ENCODE measurements at places on chromosomes 3 and 15.

DNA sequence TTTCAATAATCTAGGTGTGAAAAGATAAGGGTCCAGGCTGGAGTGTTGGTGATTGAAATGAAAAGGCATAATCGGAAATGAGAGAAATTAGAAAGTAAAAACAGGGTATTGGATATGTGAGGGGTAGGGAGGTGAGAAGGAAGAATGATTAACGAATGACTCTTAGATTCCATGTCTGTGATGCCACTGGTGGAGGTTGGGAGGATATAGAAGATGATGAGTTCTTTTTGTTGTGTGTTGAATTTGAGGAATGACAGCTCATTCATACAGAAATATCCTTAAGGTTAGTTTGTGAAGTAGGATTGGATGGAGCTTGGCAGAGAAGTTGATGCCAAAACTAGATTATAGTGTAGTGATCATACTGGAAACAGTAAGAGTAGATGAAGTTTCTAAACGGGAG lies 72.2 kb upstream of the CCNL1 start:
- no peak for DNase-seq

DNA sequence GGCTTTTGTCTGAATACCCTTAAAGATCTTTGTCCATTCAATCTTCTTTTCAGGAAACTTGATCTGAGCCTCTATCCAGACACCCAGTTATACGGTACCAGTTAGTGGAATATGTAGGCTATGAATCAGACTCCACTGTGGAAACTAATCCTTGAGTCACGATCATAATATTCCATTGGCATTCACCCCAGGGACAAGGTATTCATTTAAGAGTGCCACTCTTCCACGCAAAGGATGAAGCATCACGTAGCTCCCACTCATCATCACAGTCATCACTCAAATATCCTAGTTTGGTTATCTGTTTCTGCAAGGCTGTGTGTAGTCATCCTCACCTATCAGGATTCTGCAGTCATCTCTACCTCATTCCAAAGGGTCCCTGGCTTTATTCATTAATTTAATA lies 85.6 kb downstream of the NEDD4 start:
- DNase-seq = no peak

- no peak for DNase-seq
These were observed 66.0 kb downstream of the TLE3 start for GRCh38 chr15:70031713-70032112.

GRCh38 chr3:99066863-99067262 lies 165.4 kb upstream of the DCBLD2 start:
- DNase-seq = no peak

DNA sequence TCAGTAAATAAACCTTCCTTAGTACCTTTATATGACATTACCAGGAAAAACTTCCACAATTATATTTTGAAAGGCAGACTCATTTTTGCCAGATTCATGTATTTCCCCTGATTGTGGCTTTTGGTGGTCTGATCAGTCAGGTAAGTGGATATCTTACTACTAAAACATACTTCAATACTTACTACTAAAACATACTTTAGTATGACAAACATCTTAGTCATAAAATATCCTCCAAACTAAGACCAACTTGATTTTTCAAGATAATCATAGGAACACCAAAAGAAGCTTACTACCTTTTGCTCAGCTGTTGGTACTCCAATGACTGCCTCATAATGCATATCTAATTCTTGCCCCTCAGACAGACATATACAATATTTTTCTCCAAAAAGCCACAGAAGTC lies 9.3 kb downstream of the TJP1 start:
- DNase-seq = no peak

DNA sequence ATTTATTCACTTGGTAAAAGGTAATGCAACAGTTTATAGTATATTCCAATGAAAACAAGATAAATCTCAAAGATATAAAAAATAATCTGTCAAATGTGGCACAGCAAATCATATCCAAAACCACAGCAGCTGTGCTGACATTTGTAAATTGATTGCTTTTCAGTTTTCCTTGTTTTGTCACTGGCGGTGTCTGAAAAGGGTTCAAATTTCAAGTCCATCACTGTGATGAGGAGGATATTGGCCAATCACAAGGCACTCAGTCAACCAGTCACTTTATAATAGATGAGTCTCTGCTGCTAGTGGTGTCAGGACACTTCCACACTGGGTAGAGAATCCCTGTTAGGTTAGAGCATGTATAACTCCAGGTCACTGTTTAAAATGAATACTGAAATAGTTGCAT lies 154.8 kb downstream of the SLC9A9 start:
- DNase-seq = no peak

DNA sequence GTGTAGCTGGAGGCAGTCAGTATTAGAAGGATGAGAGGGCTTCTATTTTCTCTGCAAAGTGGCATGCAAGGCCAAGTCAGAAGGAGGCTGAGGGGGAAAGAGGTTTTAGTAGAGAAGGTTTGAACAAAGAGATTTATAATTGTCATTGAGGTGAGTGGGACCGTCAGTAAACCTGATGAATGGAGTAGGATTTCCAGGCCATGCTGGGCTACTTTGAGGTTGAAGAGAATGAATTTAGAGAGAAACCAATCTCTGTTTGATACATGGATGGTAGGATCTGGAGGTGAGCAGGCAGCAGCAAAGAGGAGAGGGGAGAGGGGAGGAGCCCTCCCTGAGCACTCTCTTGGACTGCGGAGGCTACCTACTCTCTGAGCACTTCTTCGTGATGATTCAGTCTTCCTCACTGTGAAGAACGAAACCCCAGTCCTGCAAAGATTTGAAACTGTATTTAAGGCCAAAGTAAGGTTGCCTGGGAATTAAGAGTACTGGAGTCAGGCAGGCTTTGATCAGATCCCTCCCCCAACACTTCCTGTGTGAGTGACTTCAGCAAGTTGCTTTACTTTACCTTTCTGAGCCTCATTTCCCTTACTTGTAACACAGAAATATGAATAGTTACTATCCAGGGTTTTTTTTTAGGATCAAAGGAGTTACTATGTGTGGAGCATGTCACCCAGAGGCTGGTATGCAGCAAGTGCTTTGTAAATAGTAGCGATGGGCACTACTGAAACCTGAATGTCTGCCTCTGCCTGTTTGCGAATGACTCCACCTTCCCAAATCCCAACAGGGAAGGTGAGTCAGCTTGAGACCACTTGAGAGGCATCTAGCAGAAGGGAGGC lies 75.8 kb downstream of the RPL39L start:
- no peak for DNase-seq

DNA sequence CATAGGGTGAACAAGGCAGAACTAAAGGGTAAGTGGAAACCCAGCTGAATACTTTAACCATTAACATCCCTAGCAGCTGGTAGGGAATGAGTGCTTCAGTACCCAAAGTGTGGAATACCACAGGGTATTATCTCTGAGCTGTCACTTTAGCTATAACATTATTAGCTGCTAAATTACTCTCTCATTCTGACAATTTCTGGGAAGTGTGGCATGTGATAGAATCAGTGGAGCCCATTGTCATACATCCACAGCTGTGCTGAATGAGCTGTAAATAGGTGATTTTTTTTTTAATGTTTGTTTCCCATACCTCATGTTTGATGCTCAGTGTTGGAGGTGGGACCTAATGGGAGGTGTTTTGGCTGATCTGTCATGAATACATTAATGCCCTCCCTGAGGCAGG lies 894.3 kb downstream of the DIPK2A start:
- no peak for DNase-seq

GRCh38 chr3:21839592-21839991 lies 88.6 kb upstream of the ZNF385D start:
- DNase-seq = no peak

DNA sequence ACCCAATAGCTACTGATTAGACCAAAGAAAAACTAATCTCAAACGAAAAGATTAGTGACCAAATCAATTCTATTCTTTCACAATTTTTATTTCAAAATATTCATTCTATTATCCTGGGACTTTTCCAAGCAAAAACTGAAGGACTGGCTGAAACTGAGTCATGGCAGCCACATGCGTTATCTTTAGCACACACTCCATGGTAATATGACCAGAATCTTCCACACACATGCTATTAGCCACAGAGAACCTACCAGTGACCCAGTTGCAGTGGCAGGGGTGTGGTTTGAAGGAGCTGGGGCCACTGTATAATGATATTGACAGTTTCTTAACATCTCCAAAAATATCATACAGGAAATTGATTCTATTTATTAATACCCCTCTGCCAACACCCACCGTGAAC lies 154.8 kb upstream of the ABI3BP start:
- DNase-seq = no peak

GRCh38 chr3:10883478-10884234 lies 67.6 kb downstream of the SLC6A11 start:
- no peak for DNase-seq

All from NCI-H748 treated with DMSO at 0.1 percent for 48 hours (cell line).